Aorta (tissue), 5 donors: ENCODE measurements at places on chromosomes 2 and 18. TPM values are rescaled to one million over a fixed set of nuclear protein-coding genes. Genes with fewer than 3 reads are reported as not detected.

Gene ABCG5
- total RNA-seq = not detected

Gene TCF23
- 0.39 TPM for total RNA-seq

Gene ST8SIA5
- total RNA-seq = 0.42 TPM

Gene IL37
- total RNA-seq = not detected

Gene TWIST2
- total RNA-seq = 12.9 TPM

Gene HRH4
- total RNA-seq = 0.10 TPM

Gene B3GNT7
- 6.7 TPM for total RNA-seq

Gene MC2R
- not detected for total RNA-seq

Gene POTEC
- total RNA-seq = not detected

Gene CD207
- total RNA-seq = not detected

Gene FSIP2
- total RNA-seq = 0.94 TPM

Gene MBOAT2
- 26.3 TPM for total RNA-seq

Gene TAF4B
- total RNA-seq = 4.2 TPM

Gene TWSG1
- 100 TPM for total RNA-seq

Gene TMEM18
- total RNA-seq = 22.4 TPM

Gene NEB
- total RNA-seq = 3.1 TPM

Gene ZEB2
- total RNA-seq = 174 TPM

Gene PNKD
- 26.9 TPM for total RNA-seq

Gene SF3B6
- 54.4 TPM for total RNA-seq

Gene GALR1
- total RNA-seq = not detected

Gene PELI1
- total RNA-seq = 38.0 TPM

Gene SNORC
- 1.7 TPM for total RNA-seq

Gene GTF2A1L
- not detected for total RNA-seq

Gene NPPC
- not detected for total RNA-seq

Gene UBE2F
- total RNA-seq = 42.5 TPM

Gene CHRNG
- not detected for total RNA-seq

Gene SMPD4
- total RNA-seq = 37.4 TPM

Gene CXCR1
- 3.5 TPM for total RNA-seq

Gene LHCGR
- not detected for total RNA-seq

Gene MAL
- 1.9 TPM for total RNA-seq

Gene ALK
- 0.13 TPM for total RNA-seq

Gene SERPINB3
- total RNA-seq = not detected

Gene DYNAP
- not detected for total RNA-seq

Gene BMP10
- not detected for total RNA-seq

Gene CD302
- total RNA-seq = 71.2 TPM

Gene SP140
- 2.7 TPM for total RNA-seq

Gene ALPI
- total RNA-seq = not detected

Gene CCDC88A
- total RNA-seq = 78.0 TPM

Gene MAPRE3
- total RNA-seq = 15.9 TPM

Gene SCN1A
- total RNA-seq = not detected

Gene IL1A
- 0.19 TPM for total RNA-seq

Gene C2orf81
- total RNA-seq = 3.1 TPM

Gene ABCA12
- not detected for total RNA-seq

Gene PTPRN
- 0.39 TPM for total RNA-seq

Gene ST6GAL2
- 107 TPM for total RNA-seq
